Epithelial cell of esophagus (primary cell): ENCODE measurements at places on chromosomes 1 and 21.

DNA sequence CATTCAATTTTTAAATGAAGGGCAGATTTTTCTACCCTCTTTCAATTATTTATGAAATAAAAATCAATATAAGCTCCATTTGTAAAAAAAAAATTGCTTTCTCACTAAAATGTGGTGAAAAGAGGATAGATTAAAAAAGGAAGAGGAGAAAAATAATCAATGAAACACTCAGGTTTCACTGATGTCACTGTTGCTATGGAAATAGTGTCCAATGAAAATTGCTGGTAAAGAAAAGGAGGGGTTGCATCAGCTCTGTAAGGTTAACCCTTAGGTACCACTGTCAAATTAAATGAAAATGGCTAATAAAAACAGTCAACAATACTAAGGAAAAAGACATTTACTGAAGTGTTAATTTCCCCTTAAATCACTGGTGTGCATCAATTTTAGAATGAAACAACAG lies 91.6 kb upstream of the TTC39A start:
- DNase-seq: peak; percentile 40

GRCh38 chr21:40335704-40336103 lies 468.5 kb downstream of the PCP4 start:
- DNase-seq: no peak

DNA sequence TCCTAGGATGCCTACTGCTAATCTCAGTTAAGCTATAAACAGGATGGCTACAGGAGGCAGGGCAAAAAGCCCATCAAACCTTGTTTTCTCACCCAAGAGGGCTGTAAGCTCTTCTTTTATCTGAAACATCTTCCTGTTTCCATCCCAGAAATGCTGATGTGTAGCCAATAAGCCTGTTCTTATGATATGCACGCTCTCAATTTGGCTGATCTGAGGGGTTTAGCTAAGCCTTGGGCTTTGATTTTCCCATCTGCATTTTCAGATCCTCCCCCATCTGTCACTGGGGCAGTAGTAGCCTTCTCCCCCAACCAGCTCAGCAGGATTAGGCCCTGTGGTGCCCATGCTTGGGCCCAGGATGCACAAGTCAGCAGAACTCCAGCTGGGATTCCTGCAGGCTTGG lies 105.0 kb downstream of the BRINP2 start:
- no peak for DNase-seq

GRCh38 chr1:191977874-191978506 lies 180.3 kb upstream of the RGS18 start:
- DNase-seq: no peak

DNA sequence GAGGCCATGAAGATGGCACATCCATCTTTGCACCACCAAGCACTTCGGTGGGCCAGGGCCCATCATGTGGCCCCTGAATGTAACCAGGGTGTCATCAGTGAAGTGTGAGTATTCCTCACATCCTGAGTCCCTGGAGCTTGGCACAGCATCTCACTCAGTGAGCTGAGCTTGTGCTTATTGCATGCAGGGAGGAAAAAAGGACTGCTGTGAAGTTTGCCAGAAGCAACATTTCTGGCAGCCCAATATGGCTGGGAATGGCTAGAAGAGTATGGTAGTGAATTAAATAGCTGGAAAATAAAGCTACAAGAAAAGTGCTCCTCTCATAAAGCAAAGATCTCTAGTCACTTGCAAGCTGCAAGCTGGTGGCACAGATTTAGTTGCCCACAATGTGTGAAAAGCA lies 109.3 kb downstream of the TNFSF18 start:
- DNase-seq: no peak

GRCh38 chr1:97784661-97785060 lies 136.2 kb downstream of the DPYD start:
- DNase-seq: no peak

DNA sequence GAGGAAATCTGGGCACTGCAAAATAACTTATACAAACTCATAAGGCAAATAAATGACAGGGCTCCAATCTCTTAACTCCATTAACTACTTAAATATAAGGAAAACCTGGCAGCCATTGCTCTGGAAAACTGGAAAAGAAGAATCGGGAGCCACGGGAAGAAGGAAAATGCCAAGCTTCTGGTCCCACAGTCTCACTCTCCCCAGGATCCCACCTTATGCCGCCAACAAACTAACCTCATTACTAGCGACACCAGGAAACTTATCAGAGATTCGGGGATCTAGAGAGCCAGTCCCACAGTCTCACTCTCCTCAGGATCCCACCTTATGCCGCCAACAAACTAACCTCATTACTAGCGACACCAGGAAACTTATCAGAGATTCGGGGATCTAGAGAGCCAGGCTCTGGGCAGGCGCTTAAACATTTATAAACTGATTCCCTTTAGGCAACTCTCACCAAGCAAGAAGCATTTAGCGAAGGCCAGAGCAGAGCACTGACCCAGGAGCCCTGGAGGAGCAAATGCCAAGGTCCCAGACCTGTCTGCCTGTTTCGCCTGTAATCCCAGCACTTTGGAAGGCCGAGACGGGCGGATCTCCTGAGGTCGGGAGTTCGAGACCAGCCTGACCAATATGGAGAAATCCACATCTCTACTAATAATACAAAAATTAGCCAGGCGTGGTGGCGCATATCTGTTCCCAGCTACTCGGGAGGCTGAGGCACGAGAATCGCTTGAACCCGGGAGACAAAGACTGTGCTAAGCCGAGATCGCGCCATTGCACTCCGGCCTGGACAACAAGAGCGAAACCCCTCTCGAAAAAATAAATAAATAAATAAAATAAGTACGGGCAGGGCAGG lies 720 bp downstream of the PSMB2 start:
- no peak for DNase-seq

DNA sequence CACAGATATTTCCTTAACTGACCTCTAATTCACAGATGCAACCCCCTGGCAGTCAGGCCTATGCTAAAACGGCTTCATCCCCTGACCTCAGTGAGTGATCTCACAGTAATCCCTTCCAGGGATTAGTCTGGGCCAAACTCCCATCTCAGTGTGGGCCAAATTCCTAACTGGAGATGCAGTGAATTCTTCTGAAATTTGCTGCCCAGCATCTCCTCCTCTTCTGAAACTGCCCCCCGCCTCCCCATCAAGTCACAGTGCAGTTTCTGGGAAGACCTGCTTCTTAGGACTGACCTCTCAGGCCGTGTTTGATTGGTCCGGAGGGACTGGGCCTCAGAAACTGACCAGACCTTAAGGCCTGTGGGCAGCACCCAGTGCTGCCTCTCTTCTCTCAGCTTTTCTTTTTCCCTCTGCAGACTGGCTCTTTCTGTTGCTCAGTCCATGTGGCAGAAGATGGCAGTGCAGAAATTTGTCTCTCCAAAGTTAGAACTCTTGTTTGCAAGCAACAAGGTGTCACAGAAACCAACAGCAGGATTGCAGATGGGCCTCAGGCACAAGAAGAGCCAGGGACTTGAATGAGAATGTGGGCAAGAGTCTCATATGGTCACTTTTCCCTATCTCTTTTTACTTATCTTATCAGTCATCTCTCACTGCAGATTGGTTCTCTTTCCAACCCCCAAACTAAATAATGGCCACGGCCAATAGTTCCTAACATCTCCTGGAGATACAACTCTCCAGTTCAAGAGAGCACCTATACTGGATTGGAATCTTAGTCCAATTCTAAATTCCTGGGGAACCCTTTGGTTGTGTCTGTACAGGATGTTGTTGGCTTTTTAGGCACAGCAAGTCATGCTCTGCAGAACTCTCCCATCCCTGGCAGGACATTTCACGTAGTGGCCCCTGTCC lies 95.5 kb upstream of the RALGPS2 start:
- DNase-seq: no peak

- DNase-seq: no peak
These were observed 141.4 kb upstream of the BEND5 start for GRCh38 chr1:48917901-48918603.

- no peak for DNase-seq
These were observed 1.6 kb upstream of the HPCA start for GRCh38 chr1:32884726-32885125.

DNA sequence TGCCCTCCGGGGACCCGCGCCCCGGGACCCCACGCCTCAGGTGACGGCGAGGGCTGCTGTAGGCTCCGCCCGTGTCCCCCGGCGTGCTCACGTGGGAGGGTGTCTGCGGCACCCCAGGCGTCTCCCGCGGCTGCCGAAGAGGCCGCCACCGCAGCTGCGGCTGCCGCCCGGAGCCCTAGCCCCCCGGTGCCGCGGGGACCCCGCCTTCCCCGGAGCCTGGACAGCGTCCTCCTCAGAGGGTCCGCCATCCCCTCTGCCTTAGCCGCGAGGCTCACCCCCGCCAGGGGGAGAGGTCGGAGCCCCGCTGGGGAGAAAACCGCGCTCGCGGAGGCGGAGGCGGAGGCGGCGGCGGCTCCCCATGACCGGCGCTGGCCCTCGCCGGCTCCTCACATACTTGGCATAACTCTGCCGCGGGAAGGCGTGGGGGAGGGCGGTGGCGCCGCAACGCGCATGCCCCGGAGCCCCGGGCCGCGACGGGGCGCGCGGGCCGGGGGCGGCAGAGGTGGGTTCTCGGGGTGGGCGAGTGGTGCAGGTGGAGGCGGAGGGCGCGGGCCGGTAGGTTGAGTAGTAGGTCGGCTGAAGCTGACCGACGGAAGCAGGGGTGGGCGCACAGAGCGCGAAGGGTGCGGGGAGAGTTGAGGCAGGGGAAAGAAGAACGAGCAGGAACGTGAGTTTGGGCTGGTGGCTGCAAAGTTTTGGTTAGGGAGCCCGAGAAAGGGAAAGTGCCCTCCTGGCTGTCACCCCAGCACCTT lies 700 bp upstream of the SYDE2 start:
- peak; percentile 70 for DNase-seq

GRCh38 chr1:228309326-228310067 lies 97.1 kb downstream of the TRIM11 start:
- DNase-seq: no peak

GRCh38 chr1:33190701-33191100 lies 8.9 kb upstream of the TRIM62 start:
- no peak for DNase-seq

- DNase-seq: no peak
These were observed 31.9 kb downstream of the NPHP4 start for GRCh38 chr1:5960336-5960735.

GRCh38 chr1:224852901-224853568 lies 76.4 kb upstream of the DNAH14 start:
- DNase-seq: peak; percentile 68

GRCh38 chr21:36692835-36693488 lies 6.0 kb upstream of the SIM2 start:
- DNase-seq: no peak

DNA sequence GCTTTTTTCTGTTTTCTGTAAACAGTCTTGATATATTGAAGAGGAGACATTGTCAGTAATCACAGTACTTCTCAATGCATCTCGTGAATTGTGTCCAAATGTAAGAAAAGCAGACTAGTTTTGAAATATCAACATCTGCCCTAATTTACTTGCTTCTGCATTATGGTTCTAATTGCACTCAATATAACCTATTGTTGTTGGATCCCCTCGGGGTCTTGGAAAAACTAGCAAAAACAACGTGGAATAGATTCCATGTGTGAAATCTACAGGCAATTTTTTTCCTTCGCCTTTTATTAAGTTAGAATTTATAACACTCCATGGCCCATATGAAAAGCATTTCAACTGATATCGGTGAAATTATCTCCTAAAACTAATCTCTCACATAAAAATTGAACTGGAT lies 236.5 kb downstream of the TTLL7 start:
- DNase-seq: no peak

GRCh38 chr1:16443975-16444770 lies 3.6 kb downstream of the NECAP2 start:
- DNase-seq: no peak

GRCh38 chr1:85366391-85367170 lies 90.1 kb upstream of the BCL10 start:
- peak; percentile 31 for DNase-seq

DNA sequence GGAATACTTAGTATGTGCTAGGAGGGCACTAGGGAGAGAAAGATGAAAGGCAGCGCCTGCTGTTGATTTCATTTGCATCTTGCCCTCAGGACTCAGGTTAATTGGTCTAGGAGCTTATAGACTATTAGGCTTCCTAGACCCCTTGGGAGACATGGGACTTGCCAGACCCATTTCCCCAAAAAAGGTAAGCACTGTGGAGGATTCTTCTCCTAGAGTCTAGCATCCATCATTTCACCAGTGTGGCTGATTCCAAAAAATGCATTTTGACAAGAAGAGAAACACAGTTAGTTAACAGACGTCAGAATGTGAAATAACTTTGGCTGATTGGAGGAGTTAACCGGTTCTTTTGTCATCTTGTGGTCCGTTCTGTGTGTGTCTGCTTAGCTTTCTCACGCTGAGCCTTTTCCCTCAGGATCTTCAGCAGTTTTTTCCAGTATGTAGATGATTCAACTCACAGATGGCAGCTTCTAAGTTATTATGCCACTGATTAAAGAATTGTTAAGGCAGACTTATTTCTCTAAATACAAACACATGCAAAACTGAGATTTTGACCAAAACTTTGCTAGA lies 108.8 kb downstream of the KIF26B start:
- DNase-seq: no peak

- DNase-seq: no peak
These were observed 6.3 kb downstream of the CDKN2C start for GRCh38 chr1:50976111-50976889.

- DNase-seq: no peak
These were observed 37.1 kb upstream of the KCNQ4 start for GRCh38 chr1:40746344-40747090.

- DNase-seq: peak; percentile 75
These were observed 9.8 kb upstream of the PHACTR4 start for GRCh38 chr1:28359592-28360239.

- DNase-seq: no peak
These were observed 560 bp downstream of the PADI2 start for GRCh38 chr1:17118706-17119075.

DNA sequence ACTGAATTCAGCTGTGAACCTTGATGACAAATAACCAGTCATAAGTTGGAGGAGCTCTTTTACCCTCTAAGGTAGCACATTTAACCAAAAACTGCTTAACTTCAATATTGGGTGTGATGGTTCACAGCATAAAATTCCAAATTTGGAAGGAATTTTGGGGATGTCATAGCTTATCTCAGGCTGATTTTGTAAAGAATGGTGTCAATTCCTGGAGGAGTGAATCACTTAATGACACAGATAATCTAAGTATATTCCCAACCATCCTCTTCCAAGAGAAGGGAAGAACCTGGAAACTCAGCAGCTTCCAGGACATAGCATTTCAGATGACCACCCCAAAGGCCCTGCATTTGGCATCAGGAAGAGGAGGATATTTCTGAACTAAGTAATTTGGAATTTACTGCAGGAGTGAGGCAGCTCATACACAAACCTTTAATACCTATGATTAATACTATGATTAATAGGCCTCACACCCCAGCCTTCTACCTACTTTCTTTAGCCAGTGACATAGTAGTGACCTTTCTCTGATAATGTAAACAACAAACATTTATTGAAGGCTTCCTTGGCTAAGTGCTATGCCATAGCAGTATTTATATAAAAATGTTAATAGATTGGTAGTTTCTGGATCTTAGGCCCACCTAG lies 14.5 kb downstream of the GLUL start:
- DNase-seq: peak; percentile 63

GRCh38 chr1:23403735-23404486 lies 20.6 kb downstream of the TCEA3 start:
- peak; percentile 100 for DNase-seq

DNA sequence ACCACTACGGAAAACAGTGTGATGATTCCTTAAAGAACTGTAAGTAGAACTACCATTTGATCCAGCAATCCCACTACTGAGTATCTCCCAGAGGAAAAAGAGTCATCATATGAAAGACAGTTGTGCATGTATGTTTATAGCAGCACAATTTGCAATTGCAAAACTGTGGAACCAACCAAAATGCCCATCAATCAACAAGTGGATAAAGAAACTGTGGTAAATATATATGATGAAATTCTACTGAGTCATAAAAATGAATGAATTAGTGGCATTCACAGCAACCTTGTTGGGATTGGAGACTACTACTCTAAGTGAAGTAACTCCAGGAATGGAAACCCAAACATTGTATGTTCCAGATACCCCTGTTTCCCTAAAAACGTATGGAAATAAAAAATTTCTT lies 337.0 kb upstream of the PTBP2 start:
- DNase-seq: peak; percentile 58
